Activated CD8-positive, alpha-beta memory T cell treated with anti-CD3 and anti-CD28 coated beads for 1 hour (primary cell): ENCODE measurements at places on chromosomes 5 and 9.

DNA sequence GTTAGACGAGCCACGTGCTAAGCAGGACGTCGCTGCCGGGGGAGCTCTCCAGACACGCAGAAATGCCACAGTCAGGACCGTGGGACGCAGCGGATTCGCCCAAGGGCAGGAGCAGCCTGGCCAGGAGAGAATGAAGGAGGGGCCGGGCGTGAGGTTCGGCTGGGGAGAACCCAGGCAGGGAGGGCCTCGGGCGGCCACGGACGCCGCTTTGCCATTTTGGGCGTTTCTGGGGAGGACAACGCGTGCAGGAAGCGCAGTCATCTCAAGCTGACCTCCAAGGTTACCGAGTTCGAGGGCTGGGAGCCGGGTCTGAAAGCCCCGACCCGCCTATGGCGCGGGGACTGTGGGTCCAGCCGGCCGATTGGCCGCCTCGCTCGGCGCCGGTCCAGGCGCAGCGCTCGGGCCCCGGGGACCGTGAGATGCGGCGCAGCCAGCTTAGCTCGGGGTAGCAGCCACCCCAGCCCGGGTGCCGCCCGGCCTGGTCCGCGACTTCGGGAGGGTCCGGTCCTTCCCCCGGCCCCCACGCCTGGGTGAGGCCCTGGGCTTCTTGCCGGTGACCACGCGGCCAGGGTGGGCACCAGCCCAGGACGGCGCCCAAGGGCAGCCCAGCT lies 760 bp upstream of the MAN1B1 start:
- DNase-seq = no peak

- no peak for DNase-seq
Measured at GRCh38 chr5:83891261-83891660, 170.6 kb upstream of the HAPLN1 start.

GRCh38 chr5:163635631-163636030 lies 130.2 kb downstream of the MAT2B start:
- no peak for DNase-seq

DNA sequence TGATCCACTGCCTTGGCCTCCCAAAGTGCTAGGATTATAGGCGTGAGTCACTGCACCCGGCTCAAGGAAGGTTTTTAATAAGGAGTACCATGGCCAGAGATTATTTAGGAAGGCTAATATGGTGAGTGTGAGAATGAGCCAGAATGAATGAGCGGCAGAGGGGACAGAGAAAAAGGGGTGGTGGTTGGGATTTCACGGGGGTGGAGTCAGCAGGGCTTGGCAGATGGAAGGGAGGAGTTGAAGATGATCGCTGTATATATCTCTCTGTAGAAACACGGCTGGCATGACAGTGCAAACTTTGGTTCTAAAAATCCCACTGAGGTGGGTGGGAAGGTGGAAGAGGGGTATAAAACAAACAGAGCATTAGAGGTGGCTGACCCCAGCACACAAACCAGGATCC lies 176.7 kb upstream of the TBC1D2 start:
- DNase-seq = no peak

DNA sequence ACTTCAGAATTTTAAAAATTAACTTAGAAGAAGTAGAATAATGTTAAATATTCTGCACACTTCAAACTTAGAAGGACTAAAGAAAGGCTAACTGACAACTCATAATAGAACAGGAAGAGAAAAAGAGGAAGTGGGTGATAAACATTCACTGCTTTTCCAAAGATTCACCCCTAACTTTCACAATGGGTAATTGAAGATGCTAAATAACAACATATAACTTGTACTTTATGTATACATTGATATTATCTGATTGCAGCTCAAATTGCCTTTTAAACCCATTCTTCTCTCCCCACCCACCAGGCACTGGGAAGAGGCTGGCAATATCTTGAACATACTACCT lies 376.6 kb downstream of the EFNA5 start:
- DNase-seq = no peak

DNA sequence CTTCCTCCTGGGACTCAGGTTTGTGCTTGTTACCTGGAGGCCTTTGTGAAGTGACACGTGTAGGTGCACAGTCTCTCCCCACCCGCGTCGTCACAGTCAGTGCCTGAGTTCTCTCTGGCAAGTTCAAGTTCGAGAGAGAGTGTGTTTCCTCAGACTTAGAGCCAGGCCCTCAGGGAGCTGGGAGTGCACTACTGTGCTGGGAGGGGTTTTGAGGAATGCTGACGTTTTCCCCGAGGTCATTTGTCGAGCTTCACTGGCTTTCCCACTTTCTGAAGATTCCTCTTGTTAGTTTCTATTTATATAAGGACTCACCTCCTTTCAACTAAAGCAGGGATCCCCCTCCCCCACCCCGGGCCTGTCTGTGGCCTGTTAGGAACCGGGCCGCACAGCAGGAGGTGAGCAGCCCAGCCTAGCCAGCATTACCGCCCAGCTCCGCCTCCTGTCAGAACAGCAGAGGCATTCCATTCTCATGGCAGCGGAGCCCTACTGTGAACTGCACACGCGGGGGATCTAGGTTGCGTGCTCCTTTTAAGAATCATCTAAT lies 209.2 kb downstream of the DIRAS2 start:
- no peak for DNase-seq

- no peak for DNase-seq
Measured at GRCh38 chr9:97307500-97308163, at the start of gene CCDC180. TSS of gene CCDC180 (plus strand) at chr9:97307659. CDS start at chr9:97308064, 405 bp downstream.

DNA sequence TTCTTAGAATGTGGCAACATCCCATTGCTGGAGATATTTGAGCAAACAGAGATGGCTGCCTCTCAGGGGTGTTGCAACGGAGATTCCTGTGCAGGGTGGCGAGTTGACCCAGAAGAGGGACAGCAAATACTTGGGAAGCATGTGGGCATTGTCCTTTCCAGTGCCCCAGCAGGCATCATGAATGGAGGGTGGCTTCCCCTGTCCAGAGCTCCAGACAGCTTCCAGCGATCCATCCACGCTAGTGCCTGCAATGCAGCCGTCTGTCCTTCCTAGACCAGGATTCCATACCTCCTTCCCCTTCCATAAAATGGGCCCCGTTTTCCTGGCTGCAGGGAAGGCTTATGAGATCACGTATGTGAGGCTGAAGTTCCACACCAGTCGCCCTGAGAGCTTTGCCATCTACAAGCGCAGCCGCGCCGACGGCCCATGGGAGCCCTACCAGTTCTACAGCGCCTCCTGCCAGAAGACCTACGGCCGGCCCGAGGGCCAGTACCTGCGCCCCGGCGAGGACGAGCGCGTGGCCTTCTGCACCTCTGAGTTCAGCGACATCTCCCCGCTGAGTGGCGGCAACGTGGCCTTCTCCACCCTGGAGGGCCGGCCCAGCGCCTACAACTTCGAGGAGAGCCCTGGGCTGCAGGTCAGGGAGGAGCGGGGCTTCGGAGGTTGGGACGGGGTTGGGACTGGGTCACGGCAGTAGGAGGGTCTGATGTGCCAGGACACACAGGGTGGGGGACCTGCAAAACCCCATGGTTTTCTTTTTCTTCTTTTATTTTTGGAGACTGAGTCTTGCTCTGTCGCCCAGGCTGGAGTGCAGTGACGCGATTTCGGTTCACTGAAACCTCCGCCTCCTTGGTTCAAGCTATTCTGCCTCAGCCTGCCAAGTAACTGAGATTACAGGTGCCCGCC lies 17.2 kb downstream of the LAMC3 start:
- no peak for DNase-seq

DNA sequence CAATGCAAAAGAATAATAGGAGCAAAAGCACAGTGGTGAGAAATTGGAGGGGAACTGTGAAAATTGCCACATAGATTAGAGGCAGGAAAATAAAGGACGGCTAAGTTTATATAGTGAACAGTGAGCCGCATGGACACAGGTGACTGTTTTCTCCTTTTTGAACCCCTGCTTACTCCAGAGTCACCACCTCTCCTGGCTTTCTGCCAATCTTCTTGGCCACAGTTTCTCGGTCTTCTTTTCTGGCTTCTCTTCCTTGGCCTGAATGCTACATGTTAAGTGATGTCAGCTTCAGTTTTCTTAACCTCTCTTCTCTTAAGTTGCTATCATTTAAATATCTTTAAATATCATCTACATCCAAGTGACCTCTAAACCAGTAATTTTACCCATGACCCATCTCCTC lies 47.3 kb upstream of the CDKN2B start:
- DNase-seq = no peak

GRCh38 chr5:138936225-138936967 lies 61.3 kb upstream of the LRRTM2 start:
- DNase-seq = no peak

- DNase-seq = no peak
Measured at GRCh38 chr9:136757751-136758140, 297 bp downstream of the LCN8 start.

DNA sequence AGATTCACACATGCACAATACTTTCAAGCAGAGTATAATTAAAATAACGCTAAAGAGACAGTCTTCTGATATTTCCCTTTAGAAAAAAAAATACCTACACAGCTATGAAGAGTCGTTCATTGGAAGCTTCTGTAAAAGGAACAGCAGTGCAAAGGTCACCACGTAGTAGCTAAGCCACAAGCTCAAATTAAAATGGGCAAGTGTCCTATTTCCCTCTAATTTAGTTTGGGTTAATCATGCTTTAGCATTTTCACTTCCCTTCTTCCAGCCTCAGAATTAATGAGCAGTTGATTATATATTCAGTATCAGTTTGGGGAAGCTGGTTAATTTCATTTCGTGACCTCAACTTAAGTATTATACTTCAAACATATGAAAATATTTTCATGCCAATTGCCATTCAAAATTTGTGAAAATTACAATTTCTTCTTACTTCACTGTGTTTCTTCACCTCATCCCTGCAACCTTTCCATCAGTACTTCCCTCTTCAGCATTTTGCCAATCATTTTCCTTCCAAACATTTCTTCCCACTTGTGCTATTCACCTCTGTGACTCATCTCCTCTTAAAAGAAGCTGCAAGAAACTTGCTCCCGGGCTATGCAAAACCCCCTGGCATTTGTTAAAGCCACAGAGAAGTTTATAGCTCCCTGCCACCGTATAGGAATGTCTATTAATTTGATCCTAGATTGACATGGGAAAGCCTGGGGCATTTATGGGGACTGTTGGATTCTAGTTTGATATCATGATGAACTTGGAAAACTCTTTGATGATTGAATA lies 83.0 kb downstream of the DMRTA1 start:
- DNase-seq = no peak

DNA sequence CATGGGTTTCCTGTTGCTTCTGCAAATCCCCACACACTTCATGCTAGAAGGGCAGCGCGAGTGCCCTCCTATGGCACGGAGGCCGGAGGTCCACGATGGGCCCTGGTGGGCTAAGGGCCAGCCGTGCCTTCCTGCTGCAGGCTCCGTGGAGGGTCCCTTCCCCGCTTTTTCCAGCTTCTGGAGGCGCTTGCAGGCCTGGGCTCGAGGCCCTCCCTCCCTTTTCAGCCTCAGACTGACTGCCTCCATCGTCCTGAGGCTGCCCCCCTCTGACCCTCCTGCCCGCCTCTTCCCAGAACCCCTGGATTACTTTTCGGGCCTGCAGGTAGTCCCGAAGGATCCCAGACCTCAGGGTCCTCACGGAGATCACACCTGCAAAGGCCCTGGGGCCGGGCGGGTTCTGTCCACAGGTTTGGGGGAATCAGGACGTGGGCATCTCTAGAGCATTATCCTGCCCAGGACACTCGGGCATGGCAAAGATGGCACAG lies 3.2 kb upstream of the TERT start:
- DNase-seq = no peak

DNA sequence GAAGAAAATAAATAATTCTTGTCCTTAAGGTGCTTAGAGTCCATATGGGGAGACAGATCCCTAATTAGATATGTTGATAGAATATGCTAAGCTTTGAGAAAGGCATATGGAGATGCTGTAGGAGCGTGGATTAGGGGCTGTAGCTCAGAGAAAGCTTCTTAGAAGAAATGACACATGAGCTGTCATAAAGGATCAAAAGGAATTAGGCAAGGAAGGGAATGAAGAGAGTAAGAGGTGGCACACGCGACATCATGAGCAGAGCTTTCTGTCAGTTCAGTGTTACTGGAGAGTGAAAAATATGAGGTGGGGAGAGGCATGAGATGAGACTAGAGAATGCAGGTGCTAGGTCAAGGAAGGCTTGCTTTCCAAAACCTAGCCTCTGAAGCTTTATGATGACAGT lies 118.6 kb downstream of the KIAA0825 start:
- DNase-seq = no peak

DNA sequence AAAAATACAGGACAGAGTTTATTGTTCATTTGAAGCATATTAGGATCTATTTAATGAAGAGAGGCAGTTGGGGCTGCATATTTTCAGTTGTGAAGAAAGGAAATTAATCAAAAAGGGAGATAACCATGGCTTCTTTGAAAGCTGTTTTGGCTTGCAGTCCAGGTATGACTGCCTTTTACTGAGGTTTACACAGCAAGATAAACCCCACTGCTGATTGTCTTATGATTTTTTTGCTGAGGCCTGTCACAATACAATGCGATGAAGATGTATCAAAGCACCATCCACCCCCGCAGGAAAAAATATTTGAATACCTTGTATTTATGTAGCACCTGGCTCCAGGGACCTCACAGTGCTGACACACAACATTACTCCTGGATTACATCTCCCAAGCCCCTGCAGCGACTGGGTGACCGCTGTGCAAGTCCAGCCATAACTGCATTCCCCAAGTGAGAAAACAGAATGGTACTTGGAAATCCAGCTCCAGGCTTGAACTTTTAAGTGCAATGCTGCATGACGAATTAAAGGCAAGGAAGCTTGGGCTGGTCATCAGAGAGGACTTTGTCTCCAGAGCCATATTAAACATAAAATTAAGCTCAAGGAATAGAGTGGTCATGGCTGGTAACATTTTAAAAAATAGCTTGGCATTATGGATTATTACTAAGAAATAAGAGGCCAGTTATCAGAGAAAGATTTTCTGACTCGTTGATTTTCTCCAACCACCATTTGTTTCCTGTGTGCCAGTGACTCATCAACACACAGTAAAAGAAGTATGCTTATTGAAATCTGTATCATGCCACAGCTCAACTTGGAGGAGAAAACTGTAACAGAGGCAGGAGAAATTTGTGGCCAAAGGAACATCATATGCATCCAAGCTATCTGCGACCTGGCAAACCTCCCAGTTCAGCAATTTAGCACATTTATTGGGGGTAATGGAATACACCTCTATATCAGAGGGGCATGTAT lies 374.2 kb downstream of the MAN2A1 start:
- no peak for DNase-seq

- peak; percentile 38 for DNase-seq
Measured at GRCh38 chr9:131762356-131762932, 22.6 kb upstream of the RAPGEF1 start.

DNA sequence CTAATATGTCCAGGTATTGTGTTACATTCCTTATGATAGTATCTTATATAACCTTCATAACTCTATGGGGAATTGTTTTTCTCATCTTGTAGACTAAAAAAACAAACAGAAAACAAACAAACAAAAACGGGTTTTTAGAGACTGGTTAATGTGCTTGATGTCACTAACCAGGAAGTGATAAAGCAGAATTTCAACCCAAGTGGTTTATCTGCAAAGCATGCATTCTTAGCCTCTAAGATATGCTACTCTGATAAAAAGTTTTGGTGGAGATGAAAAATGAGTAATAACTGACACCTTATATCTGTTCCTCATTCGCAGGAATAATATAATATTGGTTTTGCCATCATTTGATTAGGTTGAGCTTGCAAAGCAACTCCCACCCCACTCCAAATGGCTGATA lies 53.4 kb downstream of the PUM3 start:
- DNase-seq = no peak
